ENCODE measurements at places on chromosomes 16 and 17. TPM values are rescaled to one million over a fixed set of nuclear protein-coding genes. Genes with fewer than 3 reads are reported as not detected.

TBX21 gene
- total RNA-seq: 0.38 TPM

CLEC18A gene
- total RNA-seq: 0.35 TPM

SPN gene
- 1.3 TPM for total RNA-seq

TOP2A gene
- total RNA-seq: 1.8 TPM

PARD6A gene
- total RNA-seq: 3.4 TPM

LGALS9C gene
- 0.18 TPM for total RNA-seq

KRTAP4-3 gene
- total RNA-seq: not detected

RPRML gene
- not detected for total RNA-seq

KIFC3 gene
- total RNA-seq: 43.5 TPM

RPUSD1 gene
- total RNA-seq: 9.0 TPM

All from left lobe of liver (tissue), 2 donors.